Renal pelvis (tissue), 12 donors: ENCODE measurements at places on chromosomes 1 and 21.
A peak's percentile ranks its signal among the peaks of the same experiment; 100 is the strongest.

DNA sequence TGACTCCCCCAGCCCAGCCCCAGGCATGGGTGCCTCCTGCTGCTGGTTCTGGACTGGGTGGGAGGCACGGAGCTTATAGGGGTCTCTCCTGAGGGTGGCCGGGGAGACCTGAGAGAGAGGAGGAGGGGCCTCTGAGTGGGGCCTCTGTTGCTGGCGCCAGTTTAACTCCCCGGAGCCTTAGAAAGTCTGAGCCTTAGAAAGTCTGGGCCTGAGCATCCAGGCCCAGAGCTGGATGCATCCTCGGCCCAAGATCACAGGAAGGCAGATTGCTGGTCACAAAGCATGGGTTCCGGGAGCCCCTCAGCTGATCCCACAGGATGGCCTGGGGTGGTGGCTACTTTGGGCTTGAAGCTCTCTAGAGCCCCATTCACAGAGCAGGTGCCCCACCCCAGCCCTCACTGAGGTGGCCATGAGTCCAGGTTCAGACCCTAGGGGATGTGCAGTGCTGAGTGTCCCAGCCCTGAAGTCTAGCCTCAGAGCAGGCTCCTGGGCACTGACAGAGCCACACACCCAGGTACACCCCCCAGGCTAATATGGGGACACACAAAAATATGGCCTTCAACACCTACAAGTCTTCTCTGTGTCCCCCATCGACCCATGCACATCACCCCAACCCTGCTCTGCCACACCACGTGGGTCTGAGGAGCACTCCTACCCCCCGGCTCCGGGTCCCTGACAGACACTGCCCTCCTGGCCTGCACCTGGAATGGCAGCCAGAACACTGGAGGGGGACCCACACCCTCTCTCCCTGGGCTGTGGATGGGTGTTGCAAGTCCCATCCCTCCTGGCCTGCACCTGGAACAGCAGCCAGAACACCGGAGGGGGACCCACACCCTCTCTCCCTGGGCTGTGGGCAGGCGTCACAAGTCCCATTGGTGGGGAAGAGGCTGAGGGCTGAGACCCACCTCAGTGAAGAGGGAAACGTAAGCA, 9.7 kb downstream of the PLA2G2F start:
- DNase-seq = no peak

- no peak for DNase-seq
Observed at GRCh38 chr1:55210990-55211801, 4.0 kb downstream of the USP24 start.

GRCh38 chr1:65255035-65255655, 54.2 kb upstream of the DNAJC6 start:
- peak; percentile 40 for DNase-seq

GRCh38 chr1:77447669-77448068, 165.8 kb downstream of the AK5 start:
- no peak for DNase-seq

DNA sequence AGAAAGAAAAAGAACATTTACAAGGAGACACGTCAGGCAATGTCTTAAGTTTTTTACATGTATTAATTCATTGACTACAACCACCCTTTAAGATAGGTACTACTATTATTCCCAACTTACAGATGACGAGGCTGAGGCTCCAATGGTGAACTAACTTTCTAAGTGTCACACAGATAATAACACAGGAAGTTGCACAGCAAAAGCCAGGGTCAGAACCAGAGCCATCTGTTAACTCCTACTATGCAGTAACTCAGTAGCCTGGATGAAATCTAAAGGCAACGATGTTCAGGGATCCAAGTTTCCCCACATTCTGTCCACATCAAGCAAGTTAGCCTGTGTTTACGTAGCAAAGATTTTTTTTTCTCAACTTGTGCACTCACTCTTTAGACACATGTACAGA, 371.7 kb downstream of the PTPRC start:
- no peak for DNase-seq

DNA sequence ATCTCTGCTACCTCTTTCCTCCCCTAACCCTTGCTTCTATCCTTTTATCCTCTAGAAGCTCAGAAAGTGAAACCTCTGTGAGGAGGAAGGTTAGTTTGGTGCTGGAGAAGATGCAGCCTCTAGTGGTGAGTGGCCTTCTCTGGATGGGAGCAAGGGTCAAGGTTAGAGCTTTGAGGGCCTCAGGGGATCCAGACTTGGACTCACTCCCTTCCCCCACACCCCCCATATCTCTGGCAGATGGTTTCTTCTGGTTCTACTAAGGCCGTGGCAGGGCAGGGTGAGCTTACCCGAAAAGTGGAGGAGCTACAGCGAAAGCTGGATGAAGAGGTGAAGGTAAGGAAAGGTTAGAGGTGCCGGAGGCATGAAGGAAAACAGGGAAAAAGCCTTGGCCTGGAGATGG, 9.2 kb downstream of the CGN start:
- no peak for DNase-seq

DNA sequence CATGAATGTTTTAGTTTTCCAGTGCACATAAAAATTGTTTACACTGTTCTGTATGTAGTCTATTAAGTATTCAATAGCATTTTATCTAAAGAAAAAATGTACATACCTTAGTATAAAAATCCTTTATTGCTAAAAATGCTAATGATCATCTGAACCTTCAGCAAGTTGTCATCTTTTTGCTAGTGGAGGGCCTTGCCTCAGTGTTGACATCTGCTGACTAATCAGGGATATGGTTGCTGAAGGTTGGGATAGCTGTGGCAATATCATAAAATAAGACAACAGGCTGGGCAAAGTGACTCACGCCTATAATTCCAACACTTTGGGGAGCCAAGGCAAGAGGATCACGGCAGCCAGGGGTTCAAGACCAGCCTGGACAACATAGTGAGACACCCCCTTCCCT, 9.0 kb downstream of the DYNLT5 start:
- DNase-seq = no peak

DNA sequence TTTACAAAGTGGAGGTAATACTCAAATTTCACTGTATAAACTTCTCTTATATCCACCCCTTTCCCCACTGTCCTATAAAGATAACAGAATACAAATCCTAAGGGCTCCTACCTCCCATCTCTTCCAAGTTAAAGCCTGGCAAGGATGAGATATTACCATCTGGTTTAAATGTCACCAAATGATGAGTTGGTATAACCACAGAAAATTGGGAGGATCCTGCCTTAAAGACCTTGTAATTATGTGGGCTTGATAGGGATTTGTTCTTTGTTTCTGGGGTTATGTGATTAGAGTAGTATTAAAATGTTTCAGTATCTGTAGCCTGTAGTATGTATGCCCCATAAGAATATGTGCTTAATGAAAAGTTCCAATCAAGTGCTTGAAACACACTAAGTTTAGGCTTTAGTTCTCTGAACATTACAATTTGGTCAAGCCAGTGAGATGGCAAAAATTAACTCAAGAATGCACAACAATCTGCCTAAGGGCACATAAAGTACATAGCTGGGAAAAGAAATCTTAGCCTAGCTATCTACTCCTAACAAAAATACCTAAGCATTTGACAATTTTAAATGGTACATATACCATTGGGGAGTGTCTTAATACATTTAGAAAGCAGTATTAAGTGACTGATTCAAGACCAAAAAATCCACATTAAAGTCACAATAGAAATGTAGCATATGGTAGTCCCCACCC, 14.0 kb downstream of the KDM5B start:
- no peak for DNase-seq

GRCh38 chr1:7785108-7785507, 1.0 kb downstream of the PER3 start:
- DNase-seq = no peak

- no peak for DNase-seq
Observed at GRCh38 chr1:62327360-62328055, 8.3 kb upstream of the KANK4 start.

DNA sequence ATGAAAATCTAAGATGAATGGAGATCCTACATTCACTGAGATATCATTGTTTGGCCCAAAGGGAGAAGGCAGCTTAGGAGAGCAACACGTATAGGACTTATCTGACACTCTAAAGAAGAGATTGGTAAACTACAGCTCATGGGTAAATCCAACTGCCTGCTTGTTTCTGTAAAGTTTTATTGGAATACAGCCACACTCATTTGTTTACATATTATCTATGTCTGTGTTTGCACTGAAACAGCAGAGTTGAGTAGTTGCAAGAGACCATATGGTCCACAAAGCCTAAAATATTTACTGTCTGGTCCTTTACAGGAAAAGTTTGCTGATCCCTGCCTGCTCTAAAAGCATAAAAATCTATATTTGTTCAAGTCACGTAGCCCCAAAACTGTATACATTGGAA, 14.3 kb upstream of the LRRC53 start:
- no peak for DNase-seq
